ENCODE measurements at places on chromosomes 6 and 20.

- DNase-seq = no peak
Observed at GRCh38 chr6:47137073-47137472, 94.9 kb upstream of the ADGRF1 start.

GRCh38 chr6:14072084-14072483, 45.5 kb upstream of the CD83 start:
- no peak for DNase-seq

DNA sequence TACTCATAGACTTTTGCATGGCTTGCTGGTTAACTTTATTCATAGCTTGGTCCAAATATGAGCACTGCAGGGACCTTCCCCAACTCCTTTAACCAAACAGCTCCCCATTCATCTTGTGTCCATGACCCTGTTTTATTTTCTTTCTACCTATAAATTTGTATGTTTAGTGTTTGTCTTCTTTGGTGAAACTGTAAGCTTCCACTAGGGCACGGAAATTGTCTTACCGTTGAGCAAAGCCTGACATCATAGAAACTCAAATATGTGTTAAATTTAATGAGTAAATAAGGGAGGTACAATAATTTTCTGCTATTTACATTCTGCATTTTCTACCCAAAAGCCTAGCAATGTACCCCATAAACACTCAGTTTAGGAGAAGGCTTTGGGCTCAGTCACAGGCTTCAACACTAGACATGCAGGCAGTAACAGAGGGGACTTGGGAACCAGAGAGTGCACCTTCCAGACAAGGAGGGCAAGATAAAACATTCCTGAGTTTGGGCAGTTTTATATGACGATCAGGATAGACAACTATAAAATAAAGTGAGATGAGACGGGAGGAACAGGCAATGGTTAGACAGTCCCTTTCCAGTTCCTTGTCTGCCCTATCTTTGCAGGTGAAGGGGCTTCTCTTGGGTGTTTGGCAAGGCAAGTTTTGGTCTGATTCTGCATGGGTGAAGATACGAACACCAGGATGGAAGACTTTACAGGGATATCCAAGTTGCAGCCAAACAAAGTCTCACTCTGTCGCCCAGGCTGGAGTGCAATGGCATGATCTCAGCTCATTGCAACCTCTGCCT, 46.2 kb upstream of the ZNF217 start:
- DNase-seq = no peak

- DNase-seq = no peak
Observed at GRCh38 chr6:139931747-139932146, 557.3 kb upstream of the CITED2 start.

DNA sequence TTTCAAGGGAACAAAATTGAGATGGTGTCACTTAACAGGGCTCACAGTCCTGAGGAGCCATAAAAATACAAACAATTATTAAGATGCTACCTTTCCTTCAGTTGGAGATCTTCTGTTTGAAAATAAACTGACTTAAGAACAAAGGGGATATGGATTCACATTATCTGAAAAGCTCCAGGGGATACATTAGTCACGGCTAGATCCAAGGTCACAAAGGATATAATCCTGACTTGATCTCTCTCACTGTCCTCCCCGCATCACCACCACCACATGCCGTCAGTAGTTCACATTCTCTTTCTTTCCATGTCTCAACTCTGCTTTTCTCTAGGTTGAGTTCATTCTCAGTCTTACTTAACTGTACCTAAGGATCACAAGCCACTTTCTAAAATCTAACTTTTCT, 530.4 kb upstream of the MARCKS start:
- DNase-seq = no peak

- no peak for DNase-seq
Observed at GRCh38 chr6:10556589-10556988, 35.4 kb downstream of the GCNT2 start.

GRCh38 chr6:21228411-21228810, 365.1 kb upstream of the SOX4 start:
- no peak for DNase-seq

- DNase-seq = no peak
Observed at GRCh38 chr20:46358346-46359058, 47.9 kb downstream of the ELMO2 start.

- no peak for DNase-seq
Observed at GRCh38 chr6:80647156-80647555, 540.7 kb downstream of the BCKDHB start.

DNA sequence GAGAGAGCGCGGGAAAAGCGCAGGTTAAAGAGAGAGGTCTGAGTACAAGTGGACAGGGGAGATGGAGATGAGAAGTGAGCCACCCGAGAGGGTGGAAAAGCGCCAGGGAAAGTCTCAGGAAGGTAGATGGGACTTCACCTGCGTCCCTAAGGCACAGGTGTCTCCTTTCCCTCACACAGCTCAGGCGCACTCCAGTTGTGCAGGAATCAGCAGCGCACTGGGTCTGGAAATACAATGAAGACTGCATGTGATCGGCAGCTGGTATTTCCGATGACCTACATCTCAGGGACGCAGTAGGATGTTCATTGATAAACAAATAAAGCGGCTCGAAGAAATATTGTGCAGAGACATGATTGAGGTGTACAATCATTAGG, 432 bp upstream of the KHDRBS2 start:
- DNase-seq = no peak

- no peak for DNase-seq
Observed at GRCh38 chr6:32615885-32616532, 21.2 kb upstream of the HLA-DQA1 start.

DNA sequence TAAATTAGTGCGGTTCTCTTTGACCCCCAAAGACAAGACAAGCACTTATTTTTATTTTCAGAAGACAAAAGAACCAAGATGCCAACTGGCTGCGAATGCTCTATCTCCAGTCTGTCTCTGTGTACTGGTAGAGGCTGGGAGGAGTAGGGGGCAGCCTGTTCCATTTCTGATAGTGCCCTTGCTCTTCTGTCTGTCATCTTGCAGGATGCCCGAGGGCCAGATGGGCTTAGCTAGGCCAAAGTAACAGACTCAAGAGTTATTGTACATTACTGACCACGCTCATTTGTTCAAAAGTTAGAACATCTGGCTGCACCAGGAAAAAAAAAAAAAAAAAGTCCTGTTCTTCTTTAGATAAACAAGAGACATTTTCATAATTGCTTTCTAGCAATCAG, 198.1 kb upstream of the UST start:
- DNase-seq = no peak

- DNase-seq = no peak
Observed at GRCh38 chr6:112308476-112308875, 38.7 kb upstream of the RFPL4B start.

DNA sequence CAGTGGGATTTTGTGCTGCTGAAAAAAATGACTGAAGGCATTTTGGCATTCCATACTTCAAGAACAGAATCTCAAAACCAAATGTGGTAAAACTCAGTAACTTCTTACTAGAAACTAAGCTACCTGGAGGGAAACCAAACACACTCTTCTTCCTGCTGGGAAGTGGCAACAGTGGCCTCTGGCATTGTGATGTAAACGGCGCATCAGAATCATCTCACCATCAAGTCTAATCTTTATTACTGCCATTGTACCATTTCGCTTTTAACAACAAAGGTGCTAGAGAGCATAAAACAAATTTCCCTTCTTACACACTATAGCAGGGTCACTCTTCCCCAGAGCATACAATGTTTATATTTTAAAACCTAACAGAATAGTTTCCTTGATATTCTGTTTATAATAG, 101.6 kb upstream of the CEP162 start:
- DNase-seq = no peak

- DNase-seq = no peak
Observed at GRCh38 chr6:13068586-13069210, 259.6 kb downstream of the TBC1D7 start.

DNA sequence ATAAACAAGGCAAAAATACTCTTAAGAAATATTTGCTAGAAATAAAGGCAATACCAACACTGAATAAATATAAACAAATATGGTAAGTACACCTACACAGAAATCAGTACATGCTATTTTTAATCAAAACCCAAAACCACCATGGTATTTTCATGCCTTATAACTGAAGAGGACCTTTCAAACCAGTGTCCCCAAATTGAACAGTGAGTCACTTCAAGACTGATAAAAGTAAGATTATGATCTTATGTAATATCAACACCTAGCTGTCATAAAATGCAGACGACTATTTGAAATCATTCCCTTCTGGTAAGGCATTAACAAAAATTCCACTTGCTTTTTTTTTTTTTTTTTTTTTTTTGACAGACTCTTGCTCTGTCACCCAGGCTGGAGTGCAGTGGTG, 156.8 kb upstream of the RUNX2 start:
- DNase-seq = no peak

DNA sequence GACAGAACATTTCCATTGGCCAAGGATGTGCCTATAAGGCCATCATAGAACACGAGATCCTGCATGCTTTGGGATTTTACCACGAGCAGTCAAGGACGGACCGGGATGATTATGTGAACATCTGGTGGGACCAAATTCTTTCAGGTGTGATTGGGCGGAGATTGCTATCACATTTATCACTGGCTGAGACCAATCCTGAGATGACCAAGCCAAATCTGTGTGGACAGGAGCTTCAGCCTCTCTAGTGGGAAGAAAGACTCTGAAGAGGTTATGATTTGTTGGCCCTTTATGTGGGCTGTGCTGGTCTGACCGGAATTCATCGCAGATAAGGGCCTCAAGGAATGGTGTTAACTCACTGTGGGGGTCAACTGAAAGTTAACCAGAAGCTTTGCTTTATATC, 26.4 kb downstream of the MEP1A start:
- DNase-seq = no peak

- DNase-seq = peak; percentile 92
Observed at GRCh38 chr6:39361657-39362486, 39.4 kb upstream of the KCNK16 start.

- DNase-seq = no peak
Observed at GRCh38 chr6:113591896-113592827, 265.0 kb upstream of the MARCKS start.

DNA sequence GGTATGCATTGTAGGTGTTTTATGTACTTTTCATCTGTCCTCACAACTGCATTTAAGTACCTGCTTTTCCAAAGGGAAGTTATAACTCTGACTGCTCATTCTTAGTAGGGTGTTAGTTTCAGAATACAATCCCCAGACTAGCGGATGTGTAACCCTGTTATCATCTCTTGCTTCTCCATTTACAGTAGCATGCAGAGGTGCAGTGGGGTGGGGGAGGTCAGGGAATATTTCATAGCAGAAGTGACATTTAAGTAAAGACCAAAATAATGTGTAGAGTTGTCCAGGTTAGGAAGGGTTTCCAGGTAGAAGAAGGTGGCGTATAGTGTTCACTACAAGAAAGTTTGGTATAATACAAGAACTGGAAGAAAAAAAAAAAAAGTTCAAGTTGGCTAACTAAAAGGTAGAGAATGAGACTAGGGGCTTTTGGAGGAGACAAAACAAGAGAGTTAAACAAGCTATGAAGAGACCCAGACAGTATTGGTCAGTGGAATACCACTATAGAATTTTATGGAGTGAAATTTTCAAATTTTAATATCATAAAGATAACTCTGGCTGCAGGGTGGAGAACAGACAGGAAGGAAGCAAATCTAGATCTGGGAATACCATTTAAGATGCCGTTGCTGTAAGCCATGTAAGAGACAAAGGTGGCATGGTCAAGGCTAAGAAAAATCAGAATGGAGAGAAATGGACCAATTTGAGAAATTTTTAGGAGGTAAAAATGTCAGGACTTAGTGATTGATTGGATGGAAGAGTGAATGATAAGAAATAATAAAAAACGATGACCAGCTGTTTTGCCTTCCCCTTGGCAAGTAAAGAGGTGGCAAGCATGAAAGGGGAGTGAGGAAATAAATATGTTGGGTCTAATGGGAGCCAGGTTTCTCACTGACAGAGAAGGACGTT, 2.2 kb upstream of the AHI1 start:
- no peak for DNase-seq

DNA sequence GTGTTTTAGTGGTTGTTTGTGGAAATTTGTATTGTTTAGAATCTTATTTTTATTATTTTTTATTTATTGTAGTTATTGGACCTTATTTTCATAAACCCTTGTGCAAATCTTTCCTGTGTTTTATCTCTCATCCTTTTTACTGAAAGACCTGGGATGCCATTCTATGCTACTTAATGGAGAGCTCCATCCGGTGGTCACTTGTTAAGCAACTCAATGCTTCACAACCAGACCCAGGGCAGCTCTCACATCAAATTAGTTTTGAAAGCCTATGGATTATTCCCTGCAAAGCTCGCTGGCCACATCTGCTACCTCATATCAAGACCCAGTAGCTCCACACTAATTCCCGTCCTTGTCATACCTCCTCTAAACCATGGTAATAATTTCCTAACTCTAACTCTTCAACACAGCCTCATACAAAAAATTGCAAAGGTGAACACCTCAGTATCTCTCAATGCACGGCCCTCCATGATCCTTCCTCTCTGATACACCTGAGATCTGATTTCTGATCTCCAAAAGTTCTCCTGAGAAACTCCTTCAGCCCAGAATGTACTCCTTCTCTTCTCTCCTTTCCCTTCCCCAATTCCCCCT, 296.6 kb upstream of the MANEA start:
- DNase-seq = no peak

DNA sequence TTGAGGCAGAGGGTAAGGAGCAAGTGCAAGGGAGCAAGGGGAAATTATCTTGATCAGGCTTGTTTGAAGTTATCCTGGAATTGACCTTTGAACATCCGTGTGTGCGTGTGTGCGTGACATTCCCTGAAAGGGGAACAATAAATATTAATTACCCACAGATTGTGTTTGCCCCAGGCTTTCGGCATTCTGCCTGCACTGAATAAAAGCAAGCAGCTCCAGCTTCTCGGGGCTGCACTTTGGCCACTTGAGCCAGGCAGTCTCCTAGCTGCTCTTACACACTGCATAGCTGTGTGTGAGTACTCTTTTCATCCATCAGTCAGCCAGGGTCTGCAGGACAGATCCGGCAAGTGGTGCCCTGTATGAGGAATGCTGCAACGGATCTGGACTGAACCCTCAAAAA, 107.7 kb upstream of the BTN3A2 start:
- no peak for DNase-seq

DNA sequence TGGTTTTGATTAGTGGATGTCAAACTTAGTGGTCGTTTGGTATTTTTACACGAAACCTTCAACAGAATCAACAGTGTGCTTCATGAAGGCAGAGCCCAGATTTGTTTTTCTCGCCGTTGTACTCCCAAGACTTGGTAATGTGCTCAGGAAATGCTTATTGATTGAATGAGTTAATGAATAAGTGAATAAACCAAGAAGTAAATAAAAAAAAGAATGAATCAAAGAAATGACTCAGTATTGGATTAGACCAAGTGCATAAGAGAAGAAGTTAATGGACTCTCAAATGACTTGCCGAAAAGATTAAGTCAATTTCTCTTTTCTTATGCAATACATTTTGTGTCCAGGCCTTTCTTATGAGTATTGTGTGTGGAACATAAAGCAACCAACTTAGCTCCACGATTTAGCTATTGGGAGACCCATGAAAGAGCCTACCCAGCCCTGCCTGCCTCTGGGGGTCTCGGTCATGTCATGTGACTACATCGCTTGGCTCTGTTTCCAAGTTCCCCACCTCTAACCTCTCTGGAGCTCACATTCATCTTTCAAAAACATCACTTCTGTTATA, 10.6 kb upstream of the FUCA2 start:
- no peak for DNase-seq

DNA sequence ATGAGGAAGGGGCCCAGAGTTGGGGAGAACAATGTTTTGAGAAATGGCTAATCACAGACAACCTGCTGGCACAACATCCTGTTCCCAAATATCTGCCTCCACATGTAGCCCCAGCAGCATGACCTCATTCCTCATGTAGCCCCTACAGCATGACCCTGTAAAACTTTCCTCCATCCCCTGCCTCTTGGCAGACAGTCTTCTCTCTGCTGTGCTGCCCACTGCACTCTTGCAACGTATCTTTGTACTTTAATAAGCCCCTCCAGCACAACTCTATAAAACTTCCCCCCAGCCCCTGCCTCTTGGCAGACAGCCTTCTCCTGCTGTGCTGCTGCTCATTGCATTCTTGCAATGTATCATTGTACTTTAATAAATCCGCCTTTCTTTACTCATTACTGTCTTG, 278.8 kb downstream of the HDGFL1 start:
- DNase-seq = no peak
